HepG2 (cell line): ENCODE measurements at places on chromosomes 3 and 15.

DNA sequence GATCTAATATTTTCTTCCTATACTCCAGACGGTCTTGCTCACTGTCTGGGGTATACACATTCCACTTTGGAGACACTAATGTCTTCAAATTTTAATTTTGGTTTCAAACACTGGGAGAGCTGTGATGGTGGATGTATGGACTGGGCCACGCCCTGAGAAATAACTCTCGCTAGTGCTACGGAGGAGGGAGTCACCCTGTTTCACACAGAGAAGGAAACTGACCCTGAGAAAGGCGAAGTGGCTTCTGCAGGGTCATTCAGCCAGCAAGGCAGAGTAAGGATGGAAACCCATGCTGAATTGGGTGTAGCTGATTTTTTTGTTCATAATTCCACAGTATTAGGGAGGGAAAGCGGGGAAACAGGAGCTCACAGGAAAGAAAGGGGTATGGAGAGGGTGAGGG lies 8.6 kb upstream of the SKIC8 start:
- no peaks in the 10 kb centered on the region for H3K36me3 ChIP-seq
- no peak overlapping the region for H3K4me3 ChIP-seq
- H3K27ac ChIP-seq: no peak overlapping the region
- peaks cover 36% of the 10 kb centered on the region for H3K4me1 ChIP-seq

DNA sequence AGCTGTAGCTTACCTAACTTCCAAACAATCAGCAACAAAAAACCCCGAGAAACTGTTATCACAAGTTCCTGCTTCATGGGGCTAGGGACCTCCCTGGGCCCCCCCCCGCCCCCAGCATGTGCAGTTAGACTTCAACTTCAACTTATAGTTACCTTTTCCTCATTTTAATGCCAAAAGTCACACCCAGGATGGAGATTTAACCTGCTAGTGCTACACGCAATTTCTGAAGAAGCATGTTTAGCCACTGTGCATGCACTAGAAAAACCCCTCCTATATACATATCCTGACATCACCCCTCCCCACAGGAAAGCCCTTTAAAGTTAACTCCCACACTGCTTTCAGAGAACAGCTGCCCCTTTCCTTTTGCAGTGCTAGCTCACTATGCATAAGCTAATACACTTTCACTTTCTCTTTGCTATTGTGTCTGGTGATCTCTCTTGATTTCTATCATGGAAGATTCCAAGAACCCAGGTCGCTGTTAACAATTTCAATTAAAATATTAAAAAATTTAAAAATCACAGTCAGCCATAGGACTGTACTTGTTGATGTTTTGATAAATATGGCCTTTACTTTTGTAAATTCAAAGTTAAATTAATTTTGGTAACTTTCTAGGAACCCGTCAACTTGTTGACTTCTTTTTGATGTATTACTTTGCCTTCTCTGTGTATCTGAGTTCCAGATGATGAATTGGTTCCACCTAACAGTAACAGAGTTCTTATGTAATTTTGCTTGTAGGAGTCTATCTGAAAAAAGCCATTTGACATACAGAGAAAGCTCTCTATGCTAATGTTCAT lies 75.2 kb upstream of the ACAD9 start:
- H3K36me3 ChIP-seq: peaks cover 78% of the 10 kb centered on the region
- no peaks in the 10 kb centered on the region for H3K4me1 ChIP-seq
- H3K27me3 ChIP-seq: no peaks in the 10 kb centered on the region
- no peak overlapping the region for H3K4me3 ChIP-seq
- H3K27ac ChIP-seq: no peak overlapping the region
- no peak for DNase-seq

- no peaks in the 10 kb centered on the region for H3K27me3 ChIP-seq
- no peak overlapping the region for H3K27ac ChIP-seq
- H3K4me1 ChIP-seq: no peaks in the 10 kb centered on the region
- H3K4me3 ChIP-seq: no peak overlapping the region
- no peak for DNase-seq
- peaks cover 63% of the 10 kb centered on the region for H3K36me3 ChIP-seq
These were observed 53.6 kb downstream of the GHSR start for GRCh38 chr3:172394692-172395091.

DNA sequence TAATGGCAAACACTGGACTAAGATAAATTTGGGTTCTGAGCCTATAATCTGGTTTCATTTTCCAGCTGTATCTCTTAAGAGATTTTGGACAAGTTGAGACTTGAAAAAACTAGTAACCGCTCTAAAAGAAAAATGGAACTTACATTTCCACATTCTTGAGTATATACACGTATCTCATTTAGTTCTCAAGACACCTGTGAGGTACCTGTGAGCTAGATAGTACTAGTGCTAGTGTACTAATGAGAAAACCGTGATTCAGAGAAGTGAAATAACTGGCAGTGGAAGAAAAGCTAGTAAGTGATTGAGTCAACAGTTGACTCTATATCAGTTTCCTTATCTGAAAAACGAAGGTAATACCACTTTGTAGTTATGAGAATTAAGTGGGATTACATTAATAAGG lies 62.2 kb upstream of the PAQR5 start:
- no peaks in the 10 kb centered on the region for H3K27me3 ChIP-seq
- DNase-seq: no peak
- H3K4me3 ChIP-seq: no peak overlapping the region
- H3K36me3 ChIP-seq: no peaks in the 10 kb centered on the region
- no peaks in the 10 kb centered on the region for H3K4me1 ChIP-seq

DNA sequence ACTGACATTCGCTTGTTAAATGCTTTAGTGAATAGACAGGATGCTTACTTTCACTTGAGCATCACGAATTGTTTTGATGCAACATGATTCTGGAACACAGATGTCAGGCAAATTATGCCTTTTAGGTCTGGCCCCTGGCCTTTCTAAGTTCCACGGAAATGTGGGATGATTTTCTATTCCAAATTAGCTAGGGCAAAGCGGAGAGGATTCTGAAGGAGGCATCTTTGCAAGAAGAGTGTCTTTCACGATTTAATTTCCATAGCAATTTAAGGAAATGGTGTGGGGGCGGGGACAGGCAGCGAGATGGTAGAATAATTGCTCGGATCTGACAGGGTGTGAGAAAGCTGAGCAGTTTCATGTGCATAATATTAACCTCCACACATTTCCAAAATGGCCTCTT lies 238.5 kb upstream of the KCNMB2 start:
- H3K4me3 ChIP-seq: no peak overlapping the region
- H3K27ac ChIP-seq: no peak overlapping the region
- DNase-seq: no peak
- H3K27me3 ChIP-seq: no peaks in the 10 kb centered on the region
- no peaks in the 10 kb centered on the region for H3K36me3 ChIP-seq

- H3K4me3 ChIP-seq: no peak overlapping the region
- no peak overlapping the region for H3K27ac ChIP-seq
- no peaks in the 10 kb centered on the region for H3K4me1 ChIP-seq
- H3K27me3 ChIP-seq: no peaks in the 10 kb centered on the region
- H3K36me3 ChIP-seq: no peaks in the 10 kb centered on the region
- DNase-seq: no peak
These were observed 608.2 kb upstream of the CCDC54 start for GRCh38 chr3:106768941-106769480.

DNA sequence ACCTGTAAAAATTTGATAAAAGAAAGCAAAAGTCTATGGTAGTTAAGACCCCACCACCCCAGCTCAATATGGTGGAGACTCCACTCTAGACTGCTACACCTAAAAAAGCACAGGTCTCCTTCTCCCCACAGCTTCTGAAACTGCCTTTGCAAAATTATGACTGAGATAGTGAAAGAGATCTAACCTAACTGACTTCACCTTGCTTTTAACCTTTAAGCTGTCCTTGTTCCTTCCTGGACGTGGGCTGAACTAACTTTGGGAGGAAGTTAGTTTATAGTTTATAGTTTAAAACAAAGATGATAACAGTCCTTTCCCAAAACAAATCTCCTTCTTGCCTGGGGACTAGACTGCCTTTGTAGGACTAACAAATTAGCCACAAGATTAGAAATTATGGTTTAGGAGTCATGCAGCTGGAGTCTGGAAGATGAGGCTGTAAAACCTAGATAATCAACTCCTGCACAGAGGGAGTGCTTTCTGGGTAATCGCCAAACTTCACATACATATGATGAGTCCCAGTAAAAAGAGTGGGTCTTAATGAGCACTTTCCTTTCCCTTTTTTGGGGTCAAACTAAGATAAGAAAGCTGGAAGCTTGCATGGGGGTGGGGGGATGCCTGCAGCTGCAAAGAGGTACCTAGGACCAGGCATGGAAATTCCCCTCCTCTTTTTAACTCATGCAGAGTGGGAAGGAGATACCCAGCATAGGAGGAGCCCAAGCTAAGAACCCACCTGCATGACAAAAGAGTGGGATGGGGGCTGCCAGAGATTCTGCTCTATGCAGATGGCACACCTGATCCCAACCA lies 17.5 kb downstream of the CCR8 start:
- no peak overlapping the region for H3K4me3 ChIP-seq
- no peak for DNase-seq
- no peaks in the 10 kb centered on the region for H3K36me3 ChIP-seq
- peaks cover 24% of the 10 kb centered on the region for H3K4me1 ChIP-seq
- H3K27me3 ChIP-seq: no peaks in the 10 kb centered on the region

DNA sequence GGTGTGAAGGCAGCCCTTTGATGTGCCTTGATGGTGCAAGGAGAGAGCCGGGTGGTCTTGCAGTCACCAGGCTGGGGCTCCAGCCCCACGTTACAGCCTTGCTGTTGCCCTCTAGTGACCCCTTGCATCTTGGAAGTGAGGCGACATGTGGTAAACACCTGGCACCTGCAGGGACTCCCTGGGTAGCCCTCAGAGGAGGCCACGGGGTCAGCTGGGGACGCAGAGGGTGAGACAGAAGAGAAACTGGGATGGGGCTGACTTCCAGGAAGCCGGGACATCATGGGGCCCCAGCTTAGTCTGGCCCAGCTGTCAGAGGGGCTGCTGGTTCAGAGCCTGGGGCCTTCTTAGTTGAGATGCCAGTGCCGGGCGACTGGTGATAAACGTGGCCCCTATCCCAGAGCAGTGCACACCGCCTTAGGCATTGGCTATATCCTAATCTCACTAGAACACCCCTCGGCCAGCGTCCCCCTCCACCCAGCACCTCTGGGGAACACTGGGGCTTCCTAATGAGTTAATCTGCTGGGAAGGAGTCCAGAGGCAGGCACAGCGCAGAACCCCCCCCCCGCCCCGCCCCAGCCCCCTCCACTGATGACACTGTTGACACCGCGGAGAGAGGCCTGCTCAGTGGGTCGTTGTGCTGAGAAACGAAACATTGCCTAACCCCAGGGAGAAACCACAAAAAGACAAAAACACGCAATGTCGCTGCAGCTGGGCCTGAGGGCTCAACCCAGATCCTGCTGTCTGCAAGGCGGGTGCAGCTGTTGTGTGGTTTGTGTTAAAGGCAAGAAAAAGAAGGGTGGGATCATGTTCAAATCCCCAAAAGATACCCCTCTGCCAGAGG lies 60.5 kb upstream of the KLF13 start:
- peak overlapping the region; percentile 69 for H3K4me3 ChIP-seq
- H3K27ac ChIP-seq: peak overlapping the region; percentile 77
- no peaks in the 10 kb centered on the region for H3K36me3 ChIP-seq
- H3K27me3 ChIP-seq: 0 out of 2 replicates have a peak, but pooled peaks cover 1% of the 10 kb centered on the region
- peaks cover 76% of the 10 kb centered on the region for H3K4me1 ChIP-seq
- no peak for DNase-seq

GRCh38 chr3:107690522-107691138 lies 167.9 kb downstream of the BBX start:
- H3K27me3 ChIP-seq: no peaks in the 10 kb centered on the region
- H3K4me1 ChIP-seq: peaks cover 62% of the 10 kb centered on the region
- no peaks in the 10 kb centered on the region; the same call in 2 of the 3 replicates for H3K36me3 ChIP-seq
- H3K4me3 ChIP-seq: no peak overlapping the region
- H3K27ac ChIP-seq: peak overlapping the region; percentile 32
- peak; percentile 45 for DNase-seq

DNA sequence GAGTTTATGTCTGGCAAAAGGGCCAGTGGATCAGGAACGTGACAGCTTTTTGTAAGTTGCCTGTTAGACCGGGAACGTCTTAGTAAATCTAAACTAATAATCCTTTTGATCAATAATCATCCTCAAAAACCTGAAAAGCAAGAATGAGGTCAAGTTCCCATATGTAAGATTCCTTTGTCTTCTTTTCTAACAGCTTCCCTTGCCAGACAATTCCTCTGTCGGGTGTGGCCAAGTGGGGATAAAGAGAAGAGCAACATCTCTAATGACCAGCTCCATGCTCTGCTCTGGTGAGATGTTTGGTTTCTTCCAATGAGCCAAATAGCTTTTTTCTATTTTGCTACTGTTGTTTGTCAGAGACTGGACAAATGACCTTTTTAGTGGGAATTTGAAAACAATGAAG lies 19.8 kb downstream of the FANCD2OS start:
- no peak overlapping the region for H3K4me3 ChIP-seq
- peaks cover 60% of the 10 kb centered on the region for H3K36me3 ChIP-seq
- no peaks in the 10 kb centered on the region for H3K27me3 ChIP-seq
- no peaks in the 10 kb centered on the region for H3K4me1 ChIP-seq
- no peak for DNase-seq

GRCh38 chr3:150783920-150784746 lies 21.2 kb upstream of the SIAH2 start:
- 0 out of 2 replicates have a peak, but pooled peaks cover 2% of the 10 kb centered on the region for H3K27me3 ChIP-seq
- no peak overlapping the region for H3K4me3 ChIP-seq
- H3K27ac ChIP-seq: no peak overlapping the region
- no peak for DNase-seq

GRCh38 chr15:96521386-96521785 lies 190.9 kb downstream of the NR2F2 start:
- no peak overlapping the region for H3K4me3 ChIP-seq
- H3K27me3 ChIP-seq: no peaks in the 10 kb centered on the region
- H3K36me3 ChIP-seq: no peaks in the 10 kb centered on the region
- no peaks in the 10 kb centered on the region for H3K4me1 ChIP-seq
- DNase-seq: no peak

DNA sequence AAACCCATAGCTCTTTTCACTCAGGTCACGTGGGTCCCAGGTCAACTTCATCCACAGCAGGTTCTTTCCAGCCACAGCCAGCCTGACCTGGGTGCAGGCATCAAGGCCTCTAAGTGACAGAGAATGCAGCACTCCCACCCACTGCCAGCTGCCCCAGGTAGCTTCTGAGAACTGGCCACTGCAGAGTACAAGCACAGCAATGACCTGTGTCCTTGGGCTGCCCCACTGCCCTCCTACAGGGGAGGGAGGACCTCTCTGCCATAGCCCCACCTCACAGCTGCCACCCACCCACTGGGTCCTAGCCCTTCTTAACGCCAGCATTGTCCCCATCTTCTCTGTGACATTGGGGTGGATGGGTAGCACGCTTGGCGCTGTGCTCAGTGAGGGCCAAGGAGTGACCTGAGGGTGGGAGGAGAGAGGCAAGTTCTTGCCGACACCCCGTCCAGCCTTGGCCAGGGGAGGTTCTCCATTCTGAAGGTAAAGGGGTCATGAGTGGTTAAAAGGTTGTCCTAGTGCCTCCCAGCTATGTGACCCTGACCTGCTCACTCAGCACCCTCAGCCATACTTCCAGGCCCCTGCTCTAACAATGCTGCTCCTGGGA lies 12.4 kb downstream of the CISH start:
- no peaks in the 10 kb centered on the region for H3K36me3 ChIP-seq
- no peak for DNase-seq
- H3K27ac ChIP-seq: peak overlapping the region; percentile 97
- peaks cover 73% of the 10 kb centered on the region for H3K4me1 ChIP-seq

DNA sequence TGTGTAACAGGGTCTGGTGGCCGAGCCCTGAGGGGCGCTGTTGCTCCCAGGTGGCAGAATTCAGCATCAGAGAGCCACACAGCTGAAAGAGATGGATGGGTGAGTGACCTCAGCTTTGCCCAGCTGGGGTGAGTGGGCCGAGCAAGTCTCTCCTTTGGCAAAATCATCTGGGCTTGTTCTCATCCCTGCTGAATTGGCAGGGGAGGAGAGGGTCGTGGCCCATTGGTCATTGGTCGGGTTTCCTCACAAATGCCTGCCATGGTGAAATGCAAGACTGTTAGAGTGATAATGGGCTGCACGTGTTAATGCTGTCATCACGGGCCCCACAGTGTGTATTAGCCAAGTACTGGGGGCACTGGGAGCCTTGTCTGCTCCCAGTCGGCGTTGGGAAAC lies 15.9 kb downstream of the ABHD2 start:
- no peak for DNase-seq
- H3K36me3 ChIP-seq: peaks cover 7% of the 10 kb centered on the region; the same call in 1 of the 3 replicates
- H3K4me3 ChIP-seq: no peak overlapping the region
- H3K27ac ChIP-seq: no peak overlapping the region
- no peaks in the 10 kb centered on the region for H3K27me3 ChIP-seq
